ENCODE measurements at places on chromosomes 13 and 19.
A peak's percentile ranks its signal among the peaks of the same experiment; 100 is the strongest.

DNA sequence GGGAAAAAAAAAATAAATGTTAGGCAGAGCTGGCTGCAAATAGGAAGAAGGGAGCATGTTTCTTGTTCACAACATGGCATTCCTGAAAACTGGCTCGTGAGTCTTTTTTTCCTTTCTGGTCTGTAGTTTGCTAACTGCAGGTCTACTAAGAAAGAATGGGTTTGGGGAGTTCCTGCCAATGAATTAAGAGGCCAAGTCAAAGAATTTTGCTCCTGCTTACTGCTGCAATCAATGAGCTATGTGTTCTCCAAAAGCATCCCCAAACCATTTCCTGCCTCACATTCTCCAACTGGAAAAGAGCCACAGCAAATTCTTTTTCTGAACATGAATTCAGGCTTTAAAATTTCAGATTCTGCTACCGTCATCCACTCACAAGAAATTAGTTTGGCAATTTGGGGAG, 88.6 kb downstream of the DCT start:
- DNase-seq, result no peak

DNA sequence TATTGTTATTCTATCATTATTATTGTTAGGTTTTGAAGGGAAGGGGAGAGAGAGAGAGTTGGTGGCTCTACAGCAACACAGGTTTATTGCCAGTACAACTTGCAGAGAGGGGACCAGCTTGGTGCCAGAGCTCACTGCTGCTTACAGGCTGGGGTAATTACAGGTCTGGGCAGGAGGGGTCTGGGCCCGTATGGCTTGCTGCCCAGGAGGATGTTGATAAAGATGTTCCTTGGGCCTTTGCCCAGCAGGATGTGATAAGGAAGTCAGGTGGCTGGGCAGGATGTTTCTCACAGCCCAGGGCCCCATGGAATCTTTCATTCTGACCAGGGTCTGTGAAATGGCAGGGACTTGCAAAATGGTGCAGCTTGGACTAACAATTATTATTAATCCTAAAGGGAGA, 64.2 kb upstream of the ZNF599 start:
- DNase-seq, result no peak

DNA sequence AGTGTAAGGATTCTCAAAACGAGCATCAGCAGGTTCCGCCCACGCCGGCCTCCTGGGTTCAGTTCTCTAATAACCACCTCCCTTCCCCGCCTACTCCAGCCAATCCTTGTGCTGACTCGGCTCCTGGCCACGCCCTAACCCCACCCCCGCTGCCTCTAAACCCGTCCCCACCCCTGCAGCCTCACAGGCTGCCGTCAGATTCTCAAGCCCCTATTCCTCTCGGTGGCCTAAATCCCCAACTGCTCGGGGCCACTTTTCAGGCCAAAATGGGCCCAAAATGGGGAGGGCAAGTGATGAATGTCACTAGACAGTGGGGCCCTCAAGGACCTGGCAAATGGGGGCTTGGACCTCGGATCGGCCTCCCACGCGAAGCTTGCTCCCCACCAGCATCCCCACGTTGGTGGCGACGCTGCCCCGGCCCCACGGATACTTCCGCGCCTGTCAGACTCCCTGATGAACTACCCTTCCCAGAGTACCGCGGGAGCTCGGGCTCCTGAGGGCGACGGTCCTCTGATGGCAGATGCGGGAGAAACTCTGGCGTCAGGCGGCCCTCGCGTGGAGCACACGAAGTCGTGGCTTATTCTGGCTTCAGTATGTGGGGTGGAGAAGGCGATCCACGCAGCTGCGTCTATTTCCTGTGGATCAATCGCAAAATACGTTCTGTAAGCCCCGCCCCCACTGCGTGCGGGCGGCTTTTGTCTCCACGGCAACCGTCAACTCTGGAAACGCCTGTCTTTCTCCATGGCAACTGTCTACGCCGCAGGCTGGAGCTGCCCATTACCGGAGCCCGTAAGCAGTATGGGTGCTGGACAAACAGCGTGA, 24.8 kb downstream of the ZNF473 start:
- no peak for DNase-seq

DNA sequence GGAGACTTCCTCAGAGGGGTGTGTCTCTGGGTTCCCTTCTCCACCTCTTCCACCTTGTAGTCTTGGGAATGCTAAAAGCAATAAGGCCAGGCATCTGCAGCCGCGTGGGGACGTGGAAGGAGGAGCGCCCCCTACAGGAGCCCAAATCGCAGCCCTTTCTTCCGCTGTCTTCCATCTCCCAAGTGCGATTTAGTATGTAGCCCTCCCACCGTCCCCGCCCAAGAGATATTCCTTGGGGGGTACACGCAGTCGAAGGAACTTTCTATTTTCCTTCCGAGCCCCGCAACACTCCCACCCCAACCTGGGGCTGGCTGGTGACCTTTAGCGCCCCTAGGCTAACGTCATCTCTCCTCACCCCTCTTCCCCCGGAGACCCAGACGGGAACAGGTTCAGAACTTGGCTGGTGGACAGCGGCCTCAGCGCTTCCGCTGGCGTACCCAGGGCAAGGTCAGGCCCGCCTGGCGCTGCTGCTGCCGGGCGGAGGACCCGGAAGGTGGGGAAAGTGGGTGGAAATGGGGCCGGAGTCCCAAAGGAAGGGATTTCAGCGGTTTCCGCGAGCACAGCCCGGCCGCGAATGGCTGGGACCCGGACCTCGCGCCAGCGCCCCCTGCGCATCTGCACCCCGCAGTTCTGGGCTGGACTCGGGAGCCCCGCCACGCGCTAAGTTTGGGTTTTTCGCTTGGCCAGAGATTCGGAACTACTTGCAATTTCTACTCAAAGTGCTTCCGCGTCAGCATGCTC, 2.1 kb upstream of the PCDH8 start:
- DNase-seq, result peak; percentile 96

DNA sequence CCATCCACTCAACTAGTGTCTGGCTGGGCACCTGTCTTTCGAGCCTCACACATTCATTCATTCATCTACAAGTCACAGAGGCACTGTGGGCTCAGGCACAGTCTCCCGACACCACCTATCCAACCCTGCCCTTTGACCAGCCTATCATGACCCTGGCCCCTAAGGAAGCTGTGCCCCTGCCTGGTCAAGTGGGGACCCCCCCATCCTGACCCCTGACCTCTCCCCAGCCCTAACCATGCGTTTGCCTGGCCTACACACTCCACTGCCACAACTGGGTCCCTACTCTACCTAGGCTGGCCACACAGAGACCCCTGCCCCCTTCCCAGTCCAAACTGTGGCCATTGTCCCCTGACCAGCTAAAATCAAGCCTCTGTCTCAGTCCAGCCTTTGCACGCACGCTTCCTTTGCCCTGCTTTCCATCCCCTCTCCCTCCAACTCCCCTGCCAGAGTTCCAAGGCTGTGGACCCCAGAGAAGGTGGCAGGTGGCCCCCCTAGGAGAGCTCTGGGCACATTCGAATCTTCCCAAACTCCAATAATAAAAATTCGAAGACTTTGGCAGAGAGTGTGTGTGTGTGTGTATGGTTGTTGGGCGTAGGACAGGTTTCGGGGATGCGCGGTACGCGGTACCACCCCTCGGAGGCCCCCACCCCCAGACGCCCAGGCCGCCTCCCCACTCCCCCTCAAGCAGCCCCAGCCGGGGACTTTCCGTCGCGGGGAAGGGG, 404 bp upstream of the IL27RA start:
- DNase-seq, result no peak

- no peak for DNase-seq
Measured at GRCh38 chr13:73065036-73065435, 6.2 kb downstream of the KLF5 start.

DNA sequence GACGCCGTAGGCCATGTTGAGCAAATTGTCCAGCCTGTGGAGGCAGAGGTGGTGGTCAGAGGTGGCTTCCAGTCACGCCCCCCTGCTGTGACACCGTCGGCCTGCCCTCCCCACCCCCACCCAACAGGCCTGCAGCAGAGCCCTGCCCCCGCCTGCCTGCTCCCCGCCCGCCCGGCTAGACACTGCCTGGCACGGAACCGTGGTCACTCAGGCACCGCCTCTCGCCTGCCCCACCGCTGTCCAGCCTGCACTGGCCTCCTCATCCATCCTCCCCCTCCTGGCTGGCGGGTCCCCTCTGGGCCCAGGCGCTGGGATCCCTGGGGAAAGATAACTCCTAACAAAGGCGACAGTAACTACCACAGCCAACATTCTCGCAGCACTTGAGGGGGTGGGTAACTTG, 21.7 kb downstream of the PRKCSH start:
- DNase-seq, result no peak

DNA sequence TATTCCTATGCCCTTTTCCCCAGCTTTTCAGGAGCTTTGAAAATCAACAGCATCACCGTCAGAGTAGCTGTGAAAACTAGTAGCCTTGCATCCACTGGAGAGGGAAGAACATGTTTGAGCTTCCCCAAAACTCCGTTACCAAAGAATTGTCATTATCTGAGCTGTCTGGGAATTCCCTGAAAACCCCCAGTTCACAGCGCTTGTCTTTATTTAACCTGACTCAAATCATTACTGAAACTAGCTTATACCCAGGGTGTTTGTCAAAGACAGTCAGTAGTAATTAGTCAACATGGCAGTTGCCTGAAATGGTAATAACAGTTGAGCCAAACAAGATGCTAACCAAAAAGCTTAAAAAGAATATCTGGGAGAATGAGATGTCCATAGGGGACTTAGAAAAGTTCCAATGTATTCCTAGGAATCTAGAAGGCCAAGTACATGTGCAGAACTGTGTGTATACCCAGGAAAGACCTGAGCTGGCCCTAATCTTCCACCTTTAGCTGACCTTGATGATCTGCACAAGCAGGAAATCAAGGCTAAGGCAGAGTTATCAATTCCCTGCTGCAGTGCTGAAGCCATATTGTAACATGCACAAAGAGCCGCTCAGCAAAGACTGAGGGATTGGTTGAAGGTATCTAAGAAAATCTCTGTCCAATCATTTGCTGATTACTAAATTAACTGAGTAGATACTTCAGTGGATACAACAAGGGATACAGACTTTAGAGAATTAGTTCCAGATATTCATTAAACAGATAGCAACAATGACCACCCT, 130.8 kb downstream of the KL start:
- DNase-seq, result no peak

GRCh38 chr19:29497686-29498436, 27.9 kb upstream of the VSTM2B start:
- no peak for DNase-seq

DNA sequence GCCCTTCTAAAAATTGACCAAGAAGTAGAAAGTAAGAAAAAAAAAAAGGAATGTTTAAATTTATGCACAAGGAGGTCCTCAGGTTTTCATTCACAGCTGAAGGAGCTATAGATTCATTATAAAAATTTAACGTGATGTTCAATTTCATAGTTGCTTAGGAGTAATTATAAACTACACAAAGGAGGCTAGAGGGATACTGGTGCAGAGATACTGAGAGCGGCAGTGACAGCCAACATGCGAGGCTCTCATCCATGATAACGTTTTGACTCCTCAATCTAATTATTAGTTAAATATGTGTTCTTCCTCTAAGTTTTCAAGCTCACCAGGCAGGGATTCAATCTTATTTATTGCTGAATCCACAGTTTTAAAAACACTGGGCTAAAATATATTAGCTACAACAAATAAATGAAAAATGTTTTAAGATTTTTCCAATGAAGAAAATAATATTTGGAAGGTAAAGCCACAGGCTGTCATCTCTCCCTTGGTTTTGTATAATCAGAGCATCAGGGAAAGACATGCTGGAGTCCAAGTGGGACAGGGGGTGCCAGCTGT, 49.8 kb upstream of the TRPC4 start:
- DNase-seq, result no peak
